Head of caudate nucleus (tissue), 42 donors: ENCODE measurements at places on chromosomes 7 and 10.

DNA sequence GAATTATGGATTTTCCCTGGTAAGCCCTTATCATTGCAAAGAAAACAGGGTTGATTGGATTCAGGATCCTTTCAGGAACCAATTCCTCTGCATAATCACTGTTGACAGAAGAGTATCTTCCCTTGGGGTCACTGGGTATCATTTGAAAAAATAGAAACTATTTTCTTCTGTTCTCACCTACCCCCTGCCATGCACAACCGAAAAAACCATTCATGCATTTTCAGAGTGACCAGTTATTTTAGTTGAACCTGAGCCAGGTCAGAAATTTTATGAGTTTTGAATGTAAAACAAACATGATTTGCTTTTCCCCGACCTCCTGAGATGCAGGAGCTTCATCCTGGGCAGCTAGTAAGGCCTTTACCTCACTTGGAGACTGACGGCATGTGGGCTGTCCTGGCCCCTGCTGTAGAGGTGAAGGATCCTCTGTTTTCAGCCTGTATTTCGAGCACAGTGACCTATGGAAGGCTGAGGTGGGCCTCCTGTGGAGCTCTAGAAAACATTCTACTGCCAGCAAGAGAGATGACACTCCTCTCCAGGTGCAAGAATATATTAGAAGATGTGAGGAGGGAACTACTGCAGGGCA, 30.1 kb downstream of the TMEM178B start:
- no peak for DNase-seq

DNA sequence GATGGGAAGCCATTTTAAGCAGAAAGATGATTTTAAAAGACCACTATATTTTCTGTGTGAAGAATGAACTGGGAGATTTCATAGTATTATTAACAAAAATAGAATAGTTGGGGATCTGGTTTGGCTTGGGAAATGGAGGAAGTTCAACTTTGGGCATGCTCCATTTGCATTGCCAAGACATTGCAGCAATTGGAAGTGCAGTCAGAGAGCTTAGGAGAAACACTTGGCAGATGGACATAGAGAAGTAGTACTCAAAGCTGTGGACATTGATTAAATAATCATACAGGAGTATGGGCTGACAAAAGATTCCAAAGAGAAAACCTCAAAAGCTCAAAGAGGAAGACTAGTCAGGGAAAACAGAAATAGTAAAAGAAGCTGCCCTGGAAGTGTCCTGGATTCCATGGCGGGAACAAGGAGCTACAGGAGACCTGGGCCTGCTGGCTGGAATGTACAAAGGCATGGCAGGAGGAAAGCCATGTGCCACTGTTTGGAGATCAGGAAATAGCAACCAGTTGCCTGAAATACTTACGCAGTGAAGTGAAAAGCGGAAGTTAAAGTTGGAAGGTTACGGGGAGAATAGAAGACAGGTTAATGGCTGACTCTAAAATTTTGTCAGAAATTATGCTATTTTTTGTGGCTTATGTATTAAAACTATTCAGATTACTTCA, 93.6 kb upstream of the MXI1 start:
- DNase-seq: no peak

DNA sequence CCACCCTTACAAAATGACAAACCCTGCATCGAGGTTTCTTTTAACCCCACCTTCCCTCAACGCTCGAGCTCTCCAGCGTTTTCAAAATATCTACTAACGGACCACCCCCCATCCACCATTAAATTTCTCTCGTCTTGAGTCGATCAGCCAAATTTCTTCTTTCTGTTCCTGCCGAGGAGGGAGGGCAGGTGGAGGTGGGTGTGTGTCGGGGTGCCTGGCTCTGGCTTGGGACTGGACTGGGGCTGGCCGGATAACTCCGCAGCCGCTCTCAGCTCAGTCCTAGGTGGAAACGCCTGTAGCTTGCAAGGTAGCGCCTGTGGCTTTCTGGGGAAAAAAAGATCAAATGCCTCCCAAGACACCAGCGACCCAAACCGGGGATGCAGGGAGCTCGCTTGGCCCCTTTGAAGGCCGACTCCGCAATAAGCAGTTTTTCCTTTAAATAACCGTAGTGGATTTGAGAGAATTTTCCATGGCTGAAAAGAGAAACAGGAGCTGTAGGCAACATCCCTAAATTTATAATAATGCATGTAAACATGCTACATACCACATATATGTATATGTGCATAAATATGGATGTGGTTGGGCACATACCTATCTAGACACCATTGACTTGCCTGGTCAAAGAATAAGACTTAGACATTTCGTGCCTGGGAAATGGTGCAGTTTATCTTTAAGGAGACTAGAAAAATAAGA, 1.9 kb upstream of the TMEM178B start:
- DNase-seq: peak; percentile 55

GRCh38 chr7:35007768-35008167, 29.5 kb downstream of the DPY19L1 start:
- no peak for DNase-seq

GRCh38 chr10:109665321-109665720, 258.0 kb downstream of the XPNPEP1 start:
- DNase-seq: no peak

DNA sequence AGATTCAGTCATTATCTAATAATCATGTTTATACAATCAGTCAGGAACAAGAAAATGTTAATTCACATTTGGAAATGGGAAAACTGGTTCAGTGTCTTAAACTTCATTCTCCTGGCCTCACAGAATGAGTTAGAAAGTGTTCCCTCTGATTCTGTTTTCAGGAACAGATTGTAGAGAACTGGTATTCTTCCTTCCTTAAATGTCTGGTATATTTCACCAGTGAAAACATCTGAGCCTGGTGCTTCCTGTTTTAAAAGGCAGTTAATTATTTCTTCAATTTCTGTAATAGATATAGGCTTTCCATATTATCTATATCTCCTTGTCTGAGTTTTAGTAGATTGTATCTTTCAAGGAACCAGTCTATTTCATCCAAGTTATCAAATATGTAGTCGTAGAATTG, 97.1 kb upstream of the TMEM168 start:
- no peak for DNase-seq

DNA sequence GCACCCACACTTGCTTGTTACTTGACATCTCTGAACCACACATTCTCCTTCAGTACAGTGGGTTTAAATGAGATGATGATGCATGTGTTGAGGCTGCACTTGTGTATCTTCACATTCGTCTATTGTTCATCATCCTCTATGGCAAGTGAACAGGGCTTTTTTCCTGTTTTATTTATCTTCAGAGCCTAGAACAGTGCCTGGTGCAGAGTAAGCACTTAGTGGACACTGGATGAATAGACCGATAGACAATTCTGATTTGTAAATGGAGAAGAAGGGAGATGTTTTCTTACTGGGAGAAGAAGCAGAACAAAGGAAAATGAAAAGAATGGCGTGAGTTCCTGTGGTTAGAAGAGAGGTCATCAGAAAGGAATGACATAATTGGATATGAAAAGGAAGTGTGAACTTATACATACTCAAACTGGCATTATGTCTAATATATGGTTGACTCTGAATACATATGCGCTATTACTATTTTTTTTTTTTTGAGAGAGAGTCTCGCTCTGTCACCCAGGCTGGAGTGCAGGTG, 99.7 kb downstream of the AVL9 start:
- DNase-seq: no peak

DNA sequence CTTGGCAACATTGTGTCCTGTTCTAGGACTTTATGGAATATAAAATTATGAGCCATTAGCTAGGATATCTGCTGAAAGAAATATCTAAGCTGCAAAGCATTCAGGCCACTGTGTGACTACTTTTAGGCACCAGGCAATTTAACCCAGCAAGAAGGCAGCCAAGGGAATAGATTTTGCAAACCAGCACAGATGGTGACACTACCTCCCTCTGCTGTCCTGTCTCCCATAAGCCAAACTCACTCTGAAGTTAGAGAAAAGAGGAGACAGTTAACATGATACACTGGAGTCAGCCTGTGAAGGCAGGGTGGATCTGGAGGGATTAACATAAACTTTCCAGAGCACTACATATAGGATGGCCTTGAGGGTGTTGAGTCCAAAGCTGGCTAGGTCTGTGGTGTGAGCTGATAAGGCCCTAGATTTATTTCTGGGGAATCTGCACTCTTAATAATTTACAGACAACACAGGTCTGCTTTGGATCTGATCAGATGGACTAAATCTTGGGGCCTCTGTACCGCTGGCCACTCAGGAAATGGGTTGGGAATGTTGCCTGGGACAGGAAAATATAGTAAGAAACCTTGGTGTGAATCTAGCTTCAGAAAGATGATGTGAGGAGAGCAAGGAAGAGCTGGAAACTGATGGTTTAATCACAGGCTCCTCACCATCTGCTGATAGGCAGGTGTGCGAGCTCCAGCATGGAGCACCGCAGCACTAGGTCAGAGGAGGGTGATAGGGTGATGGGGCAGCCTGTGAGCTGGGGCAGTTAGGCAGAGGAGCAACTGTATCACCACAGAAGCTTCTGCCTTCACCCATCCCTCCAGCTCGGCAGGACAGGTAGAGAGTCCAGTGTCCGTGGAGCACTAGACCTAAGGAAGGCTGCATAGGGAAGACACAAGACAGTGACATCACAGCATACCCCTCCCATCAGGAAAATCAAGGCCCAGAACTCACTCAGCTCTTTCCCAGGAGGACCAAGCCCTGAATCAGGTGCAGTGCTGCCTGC, 229.9 kb upstream of the PRSS1 start:
- no peak for DNase-seq

GRCh38 chr10:83367036-83367435, 772.3 kb upstream of the GHITM start:
- DNase-seq: no peak

GRCh38 chr7:12458520-12459131, 55.0 kb upstream of the VWDE start:
- no peak for DNase-seq

DNA sequence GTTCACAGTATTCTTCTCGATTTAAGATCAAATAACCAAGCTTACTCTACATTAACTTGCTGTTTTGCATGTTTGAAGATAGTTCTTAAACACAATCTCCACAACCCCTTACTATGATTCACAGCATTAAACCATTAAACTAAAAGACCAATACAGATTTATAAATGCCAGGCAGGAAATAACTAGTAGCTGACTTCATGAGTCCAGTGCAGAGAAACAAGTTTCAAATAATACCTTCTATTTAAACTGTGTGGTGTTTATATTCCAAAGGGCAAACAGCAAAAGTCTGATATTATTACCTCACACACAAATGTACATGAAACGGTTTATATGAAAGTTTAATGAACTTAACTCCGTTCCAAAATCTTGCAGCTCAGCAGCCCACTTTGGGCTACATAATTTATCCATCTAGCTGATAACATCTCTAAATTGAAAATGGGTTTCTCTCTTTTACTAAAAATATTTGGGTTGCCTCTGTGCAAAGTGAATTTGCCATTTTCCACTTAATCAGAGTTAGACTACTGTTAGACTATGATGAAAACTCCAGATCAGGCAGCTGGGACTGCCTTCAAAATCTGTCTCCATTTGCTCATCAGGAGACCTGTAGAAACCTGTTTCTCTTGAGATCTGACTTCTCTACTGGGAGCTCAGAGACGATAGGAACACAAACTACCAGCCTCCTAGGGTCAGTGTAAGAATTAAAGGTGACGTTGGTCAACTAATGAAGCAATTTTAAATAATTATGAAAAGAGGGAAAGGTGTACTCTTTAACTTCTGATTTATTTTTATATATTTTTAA, 287.3 kb downstream of the FZD1 start:
- no peak for DNase-seq

- DNase-seq: no peak
These were observed 6.5 kb downstream of the FAM53B start for GRCh38 chr10:124737708-124738107.

GRCh38 chr7:137399827-137400823, 56.6 kb upstream of the PTN start:
- DNase-seq: no peak

DNA sequence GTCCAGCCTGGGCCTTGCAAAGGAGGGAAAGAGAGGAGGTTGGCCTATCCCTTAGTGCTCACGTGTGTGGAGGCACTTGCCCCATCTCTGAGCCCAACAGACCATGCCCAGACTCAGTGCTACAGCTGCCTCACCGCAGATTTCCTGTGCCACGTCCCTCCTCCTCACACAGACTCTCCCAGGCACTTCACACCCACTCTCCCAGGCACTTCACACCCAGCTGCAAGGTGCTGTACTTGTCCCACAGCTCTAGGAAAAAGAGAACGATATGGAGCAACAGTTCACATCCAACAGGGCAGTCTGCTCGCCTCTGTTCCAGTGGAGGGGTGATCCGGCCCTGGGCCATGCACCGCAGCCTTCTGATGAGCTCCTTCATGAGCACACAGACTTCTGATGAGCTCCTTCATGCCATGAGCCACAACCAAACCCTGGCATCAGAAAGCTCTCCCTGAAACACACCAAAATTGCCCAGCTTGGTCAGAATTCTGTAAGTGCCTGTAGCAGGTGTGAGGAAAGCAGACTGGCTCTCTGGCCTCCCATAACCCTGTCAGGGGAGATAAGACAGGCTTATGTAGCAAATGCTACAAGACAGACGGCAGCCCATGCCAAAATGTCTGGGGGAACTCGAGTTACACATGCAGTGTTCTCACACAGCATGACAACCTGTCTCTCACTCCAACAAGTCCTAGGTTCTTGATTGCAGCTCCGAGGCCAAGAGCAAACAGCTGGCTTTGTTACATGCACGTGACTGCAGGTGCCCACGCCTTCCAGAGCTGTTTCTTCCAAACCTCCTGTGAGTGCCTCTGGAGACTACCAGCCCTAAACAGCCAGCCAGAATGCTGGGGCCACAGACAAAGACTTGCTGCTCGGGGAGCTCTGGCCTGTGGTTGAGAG, 348.5 kb downstream of the GRID1 start:
- DNase-seq: peak; percentile 23

DNA sequence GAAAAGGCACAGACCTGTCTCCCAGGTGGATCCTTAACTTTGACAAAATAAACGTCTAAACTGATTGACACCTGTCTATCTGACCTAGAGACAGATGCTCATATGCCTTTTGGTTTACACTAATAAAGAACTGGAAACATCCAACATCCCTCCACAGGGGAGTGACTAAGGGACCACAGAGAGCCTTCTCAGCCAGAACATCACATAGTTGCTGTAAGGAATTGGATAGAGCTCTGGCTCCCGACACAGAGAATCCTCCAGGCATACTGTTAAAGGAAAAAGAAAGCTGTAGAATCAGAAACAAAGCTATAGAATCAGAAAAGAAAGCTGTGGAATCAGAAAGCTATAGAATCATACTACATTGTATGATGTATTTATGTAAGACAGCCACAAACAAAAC, 258.8 kb downstream of the STK31 start:
- DNase-seq: no peak

GRCh38 chr7:10939237-10939910, 34.3 kb upstream of the PHF14 start:
- DNase-seq: peak; percentile 22

- no peak for DNase-seq
These were observed 120.5 kb upstream of the ZWINT start for GRCh38 chr10:56481521-56482091.

GRCh38 chr7:28055161-28055544, 125.4 kb downstream of the JAZF1 start:
- no peak for DNase-seq

- no peak for DNase-seq
These were observed 94.8 kb downstream of the CPED1 start for GRCh38 chr7:121083138-121083789.

GRCh38 chr10:102287991-102288390, 42.7 kb downstream of the GBF1 start:
- no peak for DNase-seq
